ENCODE measurements at places on chromosomes 3 and 15.
A peak's percentile ranks its signal among the peaks of the same experiment; 100 is the strongest.

DNA sequence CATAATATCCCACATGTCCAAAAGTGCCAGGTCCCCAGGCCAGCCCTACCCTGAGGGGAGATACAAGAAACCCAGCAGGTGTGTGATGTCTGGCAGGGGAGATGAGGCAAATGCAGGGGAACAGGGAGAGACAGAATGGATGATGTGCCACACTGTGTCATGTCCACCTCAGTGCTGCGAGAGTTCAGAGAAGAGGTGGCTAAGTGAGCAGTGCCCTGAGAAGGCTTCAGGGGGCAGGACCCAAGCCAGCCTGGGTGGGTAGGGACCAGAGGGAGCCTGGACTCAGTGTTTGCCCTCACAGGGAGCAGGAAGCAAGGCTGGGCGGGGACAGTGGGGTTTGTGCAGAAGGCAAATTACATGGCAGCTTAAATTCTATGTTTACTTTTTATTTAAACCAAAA, 61.2 kb downstream of the KLHL6 start:
- DNase-seq, result no peak

DNA sequence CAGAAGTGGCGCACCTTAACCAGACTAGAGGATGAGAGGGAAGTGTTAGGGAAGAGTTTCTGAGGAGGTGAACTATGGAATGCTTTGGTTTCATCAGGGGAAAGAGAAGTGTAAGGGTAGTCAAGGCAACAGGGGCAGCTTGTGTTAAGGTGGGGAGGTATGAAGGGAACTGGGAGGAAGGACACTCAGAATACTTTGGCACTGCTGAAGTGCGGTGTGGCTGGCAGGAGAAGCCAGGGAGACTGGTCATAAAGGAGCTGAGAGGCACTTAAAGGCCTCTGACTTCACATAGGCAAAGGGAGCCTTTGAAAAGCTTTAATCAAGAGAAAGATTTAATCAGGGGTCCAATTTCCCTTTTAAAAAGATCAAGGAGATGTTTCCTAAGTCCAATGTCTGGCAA, 129.0 kb downstream of the ERC2 start:
- DNase-seq, result no peak

DNA sequence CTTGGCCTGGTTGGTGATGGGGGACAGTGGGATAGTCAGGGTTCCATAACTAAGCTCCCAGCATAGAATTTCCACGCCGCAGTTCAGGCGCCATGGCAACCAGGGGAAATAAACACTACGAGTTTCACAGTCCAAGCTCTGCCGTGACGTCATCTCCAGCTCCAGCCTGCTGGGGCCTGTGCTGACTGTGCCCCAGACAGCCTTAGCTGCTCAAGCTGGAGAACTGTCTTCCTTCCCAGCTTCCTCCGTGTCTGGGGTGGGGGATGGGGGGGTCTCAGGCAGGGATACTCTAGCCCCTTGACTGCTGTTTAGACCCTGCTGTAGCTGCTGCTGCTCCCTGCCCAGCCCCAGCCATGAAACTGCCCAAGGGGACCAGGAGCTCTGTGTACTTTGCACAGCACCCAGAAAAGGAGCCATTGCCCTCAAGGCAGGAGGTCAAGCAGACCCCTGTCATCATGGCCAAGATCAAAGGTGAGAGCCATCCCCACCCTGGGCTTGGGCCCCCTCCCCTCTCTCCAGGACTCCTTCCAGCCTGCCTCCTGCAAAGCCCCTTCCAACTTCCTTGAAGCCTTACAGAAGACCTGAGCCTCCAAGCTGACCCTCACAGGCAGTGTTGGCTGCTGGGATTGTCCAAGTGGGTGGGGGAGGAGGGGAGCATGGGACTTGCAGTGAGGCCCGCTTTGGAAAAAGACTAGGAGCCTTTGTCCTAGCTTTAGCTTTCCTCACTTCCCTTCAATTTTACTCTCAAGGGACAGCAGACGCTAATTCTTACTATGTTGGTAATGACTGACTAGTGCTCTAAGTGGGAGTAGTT, 11.4 kb upstream of the CSPG4 start:
- DNase-seq, result peak; percentile 38

- no peak for DNase-seq
Measured at GRCh38 chr15:48579945-48580671, 65.4 kb downstream of the FBN1 start.

DNA sequence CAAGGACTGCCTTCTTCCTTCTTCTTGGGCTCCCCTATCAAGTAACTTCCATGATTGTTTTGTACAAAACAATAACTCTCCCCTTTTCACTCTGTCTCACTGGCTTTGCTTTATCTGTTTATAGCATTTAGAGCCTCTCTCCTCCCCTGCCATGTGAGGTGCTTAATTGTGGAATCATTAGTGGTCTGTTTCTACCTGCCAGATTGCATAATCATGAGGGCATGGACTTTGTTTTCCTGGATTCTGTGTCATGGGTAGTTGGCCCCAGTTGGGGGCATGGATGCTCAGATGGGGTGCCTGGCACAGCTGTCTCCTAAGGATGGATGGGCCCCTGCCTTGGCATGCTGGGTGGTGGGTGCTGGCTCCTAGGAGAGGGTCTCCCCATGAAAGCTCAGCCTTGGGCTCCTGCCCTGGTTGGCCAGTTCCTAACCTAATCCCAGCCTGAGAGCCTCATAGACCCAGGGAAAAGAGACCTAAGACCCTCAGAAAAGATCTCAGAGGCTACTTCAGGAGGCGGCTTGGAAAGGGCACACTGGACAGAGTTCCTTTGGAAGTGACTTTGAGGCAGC, 8.0 kb upstream of the CTXND1 start:
- no peak for DNase-seq

GRCh38 chr15:48877630-48878595, at the start of gene EID1:
Gene EID1, plus strand, starts transcription at chr15:48878134. Its CDS starts 43 bp downstream, at chr15:48878177.
- peak; percentile 93 for DNase-seq

DNA sequence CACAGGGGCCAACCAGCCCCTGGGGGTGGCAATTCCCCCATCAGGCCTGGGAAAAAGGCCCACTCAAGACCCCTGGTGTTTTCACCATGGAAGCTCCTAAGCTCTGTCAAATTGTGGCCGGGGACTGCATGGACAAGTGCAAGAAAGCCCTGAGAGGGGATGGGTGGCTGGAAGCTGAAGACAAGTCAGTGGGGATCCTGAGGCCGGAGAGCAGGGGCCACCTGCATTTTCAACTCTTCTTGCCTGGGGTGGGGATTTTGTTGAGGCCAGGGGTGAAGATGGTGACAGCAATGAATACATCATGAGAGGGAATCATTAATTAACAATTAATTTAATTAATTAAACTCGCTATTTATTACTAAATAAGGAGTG, 33.9 kb downstream of the FEM1B start:
- DNase-seq, result no peak

DNA sequence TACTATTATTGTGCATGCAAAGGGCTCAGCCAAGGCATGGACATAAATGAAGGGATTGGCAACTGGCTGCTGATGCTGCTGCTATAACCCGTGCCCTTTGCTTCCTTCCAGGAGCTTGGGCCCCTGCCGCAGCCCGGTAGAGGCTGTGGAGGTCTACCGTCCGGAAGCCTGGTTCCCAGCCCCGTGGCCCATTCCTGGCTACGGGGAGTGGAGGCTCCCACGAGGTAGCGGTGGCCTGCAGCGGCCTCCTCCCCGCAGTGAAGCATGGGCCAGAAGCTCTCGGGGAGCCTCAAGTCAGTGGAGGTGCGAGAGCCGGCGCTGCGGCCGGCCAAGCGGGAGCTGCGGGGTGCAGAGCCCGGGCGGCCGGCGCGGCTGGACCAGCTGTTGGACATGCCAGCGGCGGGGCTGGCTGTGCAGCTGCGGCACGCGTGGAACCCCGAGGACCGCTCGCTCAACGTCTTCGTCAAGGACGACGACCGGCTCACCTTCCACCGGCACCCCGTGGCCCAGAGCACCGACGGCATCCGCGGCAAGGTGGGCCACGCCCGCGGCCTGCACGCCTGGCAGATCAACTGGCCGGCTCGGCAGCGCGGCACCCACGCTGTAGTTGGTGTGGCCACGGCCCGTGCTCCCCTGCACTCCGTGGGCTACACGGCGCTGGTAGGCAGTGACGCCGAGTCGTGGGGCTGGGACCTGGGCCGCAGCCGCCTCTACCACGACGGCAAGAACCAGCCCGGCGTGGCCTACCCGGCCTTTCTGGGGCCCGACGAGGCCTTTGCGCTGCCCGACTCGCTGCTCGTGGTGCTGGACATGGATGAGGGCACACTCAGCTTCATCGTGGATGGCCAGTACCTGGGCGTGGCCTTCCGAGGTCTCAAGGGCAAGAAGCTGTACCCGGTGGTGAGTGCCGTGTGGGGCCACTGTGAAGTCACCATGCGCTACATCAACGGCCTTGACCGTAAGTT, 15.0 kb downstream of the SPSB4 start:
- DNase-seq, result no peak
